ENCODE measurements at places on chromosomes 4 and X. TPM values are rescaled to one million over a fixed set of nuclear protein-coding genes. Genes with fewer than 3 reads are reported as not detected.

The CLDN34 gene
- not detected for total RNA-seq

The TMEM131L gene
- total RNA-seq = 12.0 TPM

The SPACA5 gene
- total RNA-seq = not detected

The NSG1 gene
- 0.22 TPM for total RNA-seq

The WNK3 gene
- 2.2 TPM for total RNA-seq

The ARX gene
- not detected for total RNA-seq

The HTN1 gene
- not detected for total RNA-seq

The DGKK gene
- total RNA-seq = not detected

The ASMT gene
- not detected for total RNA-seq

The CLGN gene
- total RNA-seq = 0.39 TPM
